Esophagus squamous epithelium (tissue), 5 donors: ENCODE measurements at places on chromosomes 5 and 9.

- no peak for DNase-seq
These were observed 388.2 kb downstream of the PRR16 start for GRCh38 chr5:120852222-120852860.

DNA sequence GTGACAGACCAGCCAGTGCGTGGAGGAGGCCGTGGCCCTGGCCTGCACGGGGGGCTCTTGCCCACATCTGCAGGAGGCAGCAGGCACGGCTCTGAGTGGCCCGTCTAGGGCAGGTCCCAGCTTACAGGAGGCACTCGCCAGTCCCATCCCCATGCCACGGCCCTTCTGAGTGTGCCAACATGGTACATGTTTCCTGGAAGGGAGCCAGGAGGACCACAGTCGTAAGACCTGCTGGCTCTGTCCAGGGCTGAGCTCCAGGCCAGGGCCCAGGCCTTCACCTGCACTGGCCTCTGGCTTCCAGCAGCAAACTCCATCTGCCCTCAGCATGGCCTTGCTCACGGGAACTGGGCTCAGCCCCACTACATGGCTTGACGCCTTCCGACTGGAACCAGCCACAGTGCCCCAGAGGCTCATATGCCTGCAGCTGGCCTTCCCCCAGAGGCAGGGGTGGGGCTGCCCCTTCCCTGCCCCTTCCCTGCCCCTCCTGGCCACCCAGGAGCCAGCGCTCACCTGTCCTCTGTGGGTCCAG lies 3.8 kb downstream of the NKD2 start:
- DNase-seq: no peak

DNA sequence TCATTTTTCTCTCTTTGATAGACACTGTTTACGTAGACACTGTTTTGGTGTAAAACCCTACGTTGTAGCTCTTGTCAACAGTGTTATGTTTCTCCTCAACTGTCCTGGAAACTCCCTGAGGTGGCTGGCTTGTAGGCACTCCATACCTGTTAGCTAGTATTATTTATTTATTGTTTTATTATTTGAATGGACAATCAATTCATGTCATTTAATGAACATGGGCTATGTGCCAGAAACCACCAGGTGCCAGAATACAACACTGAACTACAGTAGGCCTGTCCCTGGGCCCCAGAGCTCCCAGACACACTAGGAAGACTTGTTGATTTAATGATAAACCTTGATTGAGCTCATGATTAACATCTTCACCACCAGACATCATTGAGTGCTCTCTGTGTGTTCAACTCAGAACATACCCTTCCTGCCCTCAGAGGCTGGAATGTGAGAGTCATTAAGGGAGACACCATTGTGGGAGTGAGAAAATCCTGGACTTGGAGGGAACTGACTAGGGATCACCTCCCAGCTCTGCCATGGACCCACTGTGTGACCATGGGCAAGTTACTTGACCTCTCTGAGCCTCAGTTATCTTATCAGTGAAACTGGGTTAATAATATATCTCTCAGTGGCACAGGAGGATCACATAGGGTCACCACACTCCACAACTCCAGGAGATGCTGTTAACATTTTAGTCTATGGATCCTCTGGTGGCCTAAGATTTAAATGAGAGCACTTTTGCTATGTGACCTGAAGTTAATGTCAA lies 19.2 kb downstream of the IRF1 start:
- DNase-seq: no peak

GRCh38 chr9:110126986-110127864 lies 80.7 kb downstream of the C9orf152 start:
- DNase-seq: no peak

GRCh38 chr9:131391504-131391903 lies 2.4 kb upstream of the PRRC2B start:
- no peak for DNase-seq

- no peak for DNase-seq
These were observed 65.0 kb downstream of the UGCG start for GRCh38 chr9:111961575-111961974.

- DNase-seq: no peak
These were observed 144.9 kb upstream of the CDH6 start for GRCh38 chr5:31048282-31049270.

DNA sequence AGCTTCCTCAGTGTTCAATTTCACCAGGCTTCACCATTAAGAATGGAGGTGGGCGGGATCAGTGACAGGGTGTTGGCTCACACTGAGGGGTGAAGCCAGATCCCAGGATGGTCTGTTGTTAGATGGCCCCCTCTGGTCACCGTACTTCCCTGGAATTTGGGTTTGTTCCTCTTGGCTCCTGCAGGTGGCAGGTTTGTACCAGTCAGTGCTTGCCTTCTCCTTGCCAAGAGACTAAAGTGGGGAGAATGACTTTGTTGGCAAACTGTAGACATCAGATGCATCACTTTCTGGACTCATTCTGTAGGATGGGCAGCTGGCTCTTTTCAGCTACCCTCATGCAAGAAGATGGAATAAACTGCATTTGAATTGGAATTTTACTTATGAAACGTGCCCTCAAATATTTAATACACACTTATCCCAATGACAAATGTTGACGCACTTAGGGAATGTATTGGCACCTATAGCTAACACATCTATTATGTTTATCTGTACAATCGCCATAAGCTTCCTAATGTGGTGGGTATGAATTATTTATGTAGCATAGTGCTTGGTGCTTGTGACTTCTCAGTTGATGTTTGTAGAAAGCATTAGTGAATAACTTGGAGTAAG lies 31.4 kb upstream of the ANKRD55 start:
- no peak for DNase-seq

DNA sequence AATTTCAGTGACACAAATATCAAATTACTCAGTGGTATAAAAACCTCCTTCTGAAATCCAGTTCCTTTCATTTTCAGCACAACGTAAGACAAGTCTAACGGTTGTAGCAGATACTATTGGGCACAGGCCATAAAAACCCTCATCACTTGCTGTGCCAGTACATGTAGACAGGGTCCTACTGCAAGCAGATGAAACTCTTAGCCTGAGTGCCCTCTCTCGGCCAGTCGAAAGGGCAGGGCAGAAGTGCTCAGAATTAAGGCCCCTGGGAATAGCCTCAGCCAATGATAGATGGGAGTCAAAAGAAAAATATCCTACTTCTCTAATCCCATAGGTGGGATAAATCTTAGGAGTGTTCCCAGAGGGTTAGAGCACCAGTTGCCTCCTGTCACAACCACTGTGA lies 168.5 kb upstream of the FER start:
- DNase-seq: no peak

DNA sequence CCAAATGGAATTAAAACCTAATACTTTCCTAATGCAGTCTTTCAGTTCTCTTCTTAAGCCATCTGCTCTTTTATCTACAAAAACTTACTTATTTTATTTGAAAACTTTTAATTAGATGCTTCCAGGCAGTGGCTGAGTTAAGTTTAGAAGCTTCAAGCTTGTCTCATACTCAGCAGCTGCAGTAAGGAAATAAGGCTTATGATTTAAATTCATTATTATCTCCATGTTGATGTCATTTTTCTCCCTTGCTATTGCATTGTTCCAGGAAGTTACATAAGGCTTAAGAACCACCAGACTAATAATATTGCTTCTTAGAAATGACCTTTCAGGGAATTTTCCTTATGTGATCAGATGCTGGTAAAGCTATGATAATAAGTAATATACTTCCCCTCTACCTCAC lies 119.6 kb downstream of the PPP2R2B start:
- DNase-seq: no peak

DNA sequence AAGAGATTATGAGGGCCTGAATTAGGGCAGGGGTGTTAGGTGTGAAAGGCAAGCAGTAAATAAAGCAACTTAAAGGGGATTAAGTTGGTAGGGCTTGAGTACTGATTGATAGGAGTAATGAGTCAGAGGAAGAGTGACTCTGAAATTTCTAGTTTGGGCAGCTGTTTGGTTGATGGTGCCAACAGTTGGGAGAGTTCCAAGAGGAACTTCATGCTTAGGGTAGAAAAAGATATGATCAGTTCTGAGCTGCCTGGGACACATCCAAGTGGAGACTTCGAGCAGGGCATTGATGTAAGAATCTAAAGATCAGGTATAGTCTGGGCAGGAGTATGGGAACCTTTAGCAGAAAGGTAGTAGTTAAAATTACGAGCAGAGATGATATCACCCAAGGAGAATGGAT lies 10.2 kb downstream of the MAMDC2 start:
- no peak for DNase-seq

DNA sequence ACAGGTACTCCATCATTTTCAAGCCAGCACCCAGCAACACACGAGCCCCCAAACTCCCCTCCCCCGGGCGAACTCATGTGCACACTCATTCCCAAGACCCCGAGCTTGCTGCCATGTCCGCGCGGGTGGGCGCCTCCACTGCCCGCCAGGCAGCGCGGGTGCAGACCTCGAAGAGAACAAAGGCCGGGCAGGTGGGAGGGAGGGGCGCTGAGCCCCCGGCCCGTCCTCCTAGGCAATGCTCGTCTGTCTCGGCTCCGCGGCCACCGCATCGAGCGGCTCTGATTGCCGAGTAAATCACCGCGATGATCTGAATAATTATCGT lies 47.1 kb upstream of the PSD2 start:
- DNase-seq: no peak

GRCh38 chr9:109975574-109976295 lies 195.7 kb downstream of the PALM2AKAP2 start:
- DNase-seq: no peak

GRCh38 chr5:32428426-32428825 lies 16.1 kb downstream of the ZFR start:
- no peak for DNase-seq

GRCh38 chr5:9782826-9783560 lies 152.8 kb upstream of the TAS2R1 start:
- DNase-seq: no peak

DNA sequence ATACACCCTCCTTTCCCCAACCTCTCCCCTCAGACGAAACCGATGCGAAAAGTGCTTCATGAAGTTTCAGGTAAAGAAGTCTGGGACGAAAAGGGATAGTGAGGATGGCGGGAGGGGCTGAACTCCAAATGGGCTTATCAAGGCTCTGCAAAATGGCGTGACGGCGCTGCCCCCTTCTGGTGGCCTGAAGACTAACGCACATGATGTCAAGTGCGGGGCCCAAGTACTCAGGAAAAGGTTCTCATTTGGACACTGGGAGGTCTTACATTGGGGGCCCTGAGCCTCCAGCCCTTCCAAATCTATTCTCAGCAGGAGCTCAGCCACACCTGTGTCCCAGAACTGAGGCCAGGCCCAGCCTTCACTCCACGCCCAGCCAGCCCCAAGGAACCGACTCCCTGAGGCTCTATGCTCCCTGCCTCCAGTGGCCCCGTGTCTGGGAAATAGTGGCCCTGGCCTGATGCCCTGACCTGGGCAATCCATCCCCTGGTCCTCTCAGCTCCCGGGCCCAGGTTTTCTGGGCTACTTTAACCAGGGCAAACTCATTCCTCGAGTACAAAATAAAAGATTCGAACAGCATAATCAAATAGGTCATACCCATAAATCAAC lies 119.9 kb downstream of the KCNIP1 start:
- DNase-seq: no peak

DNA sequence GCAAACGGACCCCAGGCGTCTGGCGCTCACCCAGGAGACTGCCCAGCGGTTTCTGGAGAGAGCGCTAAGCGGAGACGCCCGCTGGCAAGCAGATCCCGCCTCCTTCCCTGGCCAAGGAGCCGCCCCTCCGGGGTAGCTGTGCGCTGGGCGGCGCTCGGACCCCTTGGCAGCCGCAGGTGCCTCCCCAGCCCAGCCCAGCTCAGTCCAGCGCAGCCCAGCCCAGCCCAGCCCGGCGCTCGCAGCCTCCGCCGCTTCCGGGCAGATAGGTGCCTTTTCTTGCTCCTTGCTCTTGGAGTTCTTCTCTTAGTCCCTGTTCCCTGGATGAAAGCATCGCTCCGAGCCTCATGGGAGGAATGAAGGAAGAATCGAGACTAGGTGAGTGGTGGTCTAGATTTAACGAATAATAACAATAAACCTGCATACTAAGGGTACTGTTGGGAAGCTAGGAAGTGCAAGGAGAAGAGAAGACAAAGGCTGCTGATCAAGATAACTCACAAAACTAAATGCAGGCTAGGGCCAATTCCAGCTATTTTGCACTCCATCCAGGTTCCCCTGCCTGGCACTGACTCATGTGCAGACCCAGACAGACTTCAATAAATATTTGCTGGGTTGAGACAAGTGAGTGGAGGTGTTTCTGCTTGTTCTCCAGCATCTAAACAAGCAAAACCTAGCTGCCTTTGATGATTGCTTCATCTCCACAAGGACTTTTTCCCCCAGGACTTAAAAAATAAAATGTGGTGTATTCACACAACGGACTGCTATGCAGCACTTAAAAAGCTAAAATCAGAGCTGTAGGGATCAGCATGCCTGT lies at the start of gene STK32A:
STK32A (plus strand) TSS at position 202 of the 811 bp plus-strand sequence. CDS start 4,609 bp downstream, outside the sequence.
- no peak for DNase-seq
